ENCODE measurements at places on chromosomes 1 and 21.

- no peak for DNase-seq
Observed at GRCh38 chr1:93177991-93178390, 2.2 kb downstream of the TMED5 start.

DNA sequence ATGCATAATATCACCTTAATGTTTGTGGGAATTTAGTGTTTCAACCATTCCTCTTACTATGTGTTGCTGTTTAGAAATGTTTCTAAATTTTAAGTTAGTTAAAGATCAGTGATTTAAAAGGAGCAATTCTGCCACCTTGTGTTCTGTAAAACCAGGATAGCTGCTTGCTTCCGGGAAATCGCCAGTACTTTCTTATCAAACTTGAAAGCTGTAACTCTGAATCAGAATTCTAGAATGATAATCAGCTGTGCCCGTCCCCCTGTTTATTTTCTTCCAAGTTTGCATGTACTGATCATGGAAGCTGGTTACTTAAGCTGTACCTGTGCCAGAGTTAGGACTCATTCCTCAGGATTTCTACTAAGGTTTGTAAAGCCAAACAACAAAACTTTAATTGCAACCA is 656.4 kb downstream of the LTN1 start:
- DNase-seq: no peak

DNA sequence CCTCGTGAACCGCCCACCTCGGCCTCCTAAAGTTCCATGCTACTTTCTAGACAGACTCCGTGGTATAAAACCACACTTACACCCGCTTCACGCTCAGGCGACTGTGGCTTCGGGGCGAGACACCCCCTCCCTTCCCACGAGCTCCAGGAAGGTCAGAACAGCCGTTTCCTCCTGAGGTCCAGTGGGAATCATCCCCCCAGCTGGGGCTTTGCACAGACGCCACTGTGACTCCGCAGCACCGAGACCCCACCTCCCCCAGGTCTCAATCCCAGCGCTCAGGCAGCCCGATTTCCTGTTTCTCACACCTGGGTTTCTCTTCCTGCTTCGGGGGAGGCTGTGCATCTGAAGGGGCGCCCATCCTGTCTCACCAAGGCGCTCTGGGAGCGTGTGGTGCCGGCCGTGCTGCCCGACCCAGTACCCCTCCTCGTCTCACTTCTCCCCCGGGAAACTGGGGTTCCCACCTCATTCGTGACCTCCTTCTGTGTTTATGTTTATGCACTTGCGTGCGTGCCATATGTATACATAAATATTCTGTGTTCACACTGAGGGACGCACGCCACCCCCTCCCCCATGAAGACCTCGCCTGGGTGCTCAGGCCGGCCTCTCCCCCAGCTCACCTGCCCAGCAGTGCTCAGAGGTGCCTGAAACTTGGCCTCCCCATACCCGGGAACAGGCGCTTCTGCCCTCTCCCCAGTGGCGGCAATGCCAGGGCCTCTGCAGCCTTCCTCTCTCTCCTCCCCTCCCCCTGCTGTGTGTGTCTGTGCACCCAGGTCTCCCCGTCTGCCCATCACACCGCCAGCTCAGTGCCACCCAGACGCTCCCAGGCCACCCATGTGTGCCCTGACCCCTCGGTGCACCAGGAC is 14.6 kb downstream of the SLC35E2B start:
- DNase-seq: peak; percentile 36

DNA sequence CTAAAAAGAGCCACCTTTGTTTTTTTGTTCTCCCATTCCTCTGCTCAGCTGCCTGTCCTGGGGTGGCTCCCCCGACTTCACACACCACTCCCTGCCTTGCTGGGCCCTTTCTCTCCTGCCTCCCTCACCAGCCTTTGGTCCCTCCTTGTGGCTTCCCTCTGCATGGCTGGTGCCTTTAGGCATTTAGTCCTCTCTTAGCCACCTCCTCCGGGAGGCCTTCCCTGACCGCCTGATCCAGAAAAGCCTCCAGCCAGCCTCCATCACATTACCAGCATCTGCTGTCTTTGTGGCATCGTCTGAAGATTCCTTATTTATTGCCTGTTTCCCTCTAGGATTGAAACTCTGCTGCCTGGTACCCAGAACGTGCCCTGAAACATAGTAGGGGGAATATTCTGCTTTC is 46.2 kb upstream of the ACOT11 start:
- DNase-seq: no peak

GRCh38 chr1:50275566-50275965 is 147.7 kb downstream of the DMRTA2 start:
- no peak for DNase-seq

- DNase-seq: no peak
Observed at GRCh38 chr1:66757722-66758240, 5.5 kb downstream of the DYNLT5 start.

DNA sequence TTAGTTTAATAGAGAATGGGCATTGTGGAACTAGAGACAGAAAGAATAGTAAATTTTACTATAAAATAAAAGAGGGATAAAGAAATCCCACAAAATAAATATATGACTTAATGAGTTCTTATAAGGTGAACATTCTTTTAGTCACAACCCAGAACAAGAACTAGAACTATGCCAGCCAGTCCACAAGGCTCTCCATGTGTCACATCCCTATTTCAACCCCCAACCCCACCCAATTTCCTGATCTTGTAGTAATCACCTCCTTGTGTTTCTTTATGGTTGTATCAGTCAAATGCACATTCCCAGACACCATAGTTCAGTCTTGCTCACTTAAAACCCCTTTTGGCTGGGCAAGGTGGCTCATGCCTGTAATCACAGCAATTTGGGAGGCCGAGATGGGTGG is 662.3 kb upstream of the CAMK1G start:
- no peak for DNase-seq

DNA sequence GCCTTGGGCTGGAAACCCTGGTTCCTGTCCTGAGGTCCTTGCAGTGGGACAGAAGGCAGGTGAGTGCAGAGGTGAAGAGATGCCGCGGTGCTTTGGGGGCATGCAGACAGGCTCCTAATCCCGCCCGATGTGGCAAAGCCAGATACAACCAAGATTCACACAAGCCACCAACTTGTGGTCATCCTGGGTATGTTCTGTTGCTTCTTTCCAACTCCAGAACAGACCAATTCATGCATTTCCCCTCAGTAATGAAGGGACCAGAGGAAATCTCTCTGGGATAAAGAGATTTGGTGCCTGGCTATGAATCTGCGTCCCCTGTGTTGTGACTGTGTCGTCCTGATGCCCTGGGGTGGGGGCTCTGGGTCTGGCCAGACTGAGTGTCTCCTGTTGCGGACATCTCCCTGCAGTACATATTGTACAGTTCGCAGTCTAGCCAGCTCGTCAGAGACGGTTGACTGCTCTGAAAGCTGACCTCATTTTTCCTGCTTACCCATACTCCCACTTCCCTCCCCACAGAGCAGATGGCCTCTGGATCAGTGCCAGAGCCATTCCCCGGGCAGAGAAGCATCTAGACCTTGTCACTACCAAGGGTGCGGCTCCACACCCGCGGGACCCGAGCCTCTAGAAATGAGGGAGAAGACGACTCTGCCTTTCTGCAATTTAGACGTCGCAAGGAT is 216.3 kb downstream of the KIF26B start:
- DNase-seq: no peak

GRCh38 chr1:93565496-93566206 is 116.0 kb downstream of the BCAR3 start:
- no peak for DNase-seq

DNA sequence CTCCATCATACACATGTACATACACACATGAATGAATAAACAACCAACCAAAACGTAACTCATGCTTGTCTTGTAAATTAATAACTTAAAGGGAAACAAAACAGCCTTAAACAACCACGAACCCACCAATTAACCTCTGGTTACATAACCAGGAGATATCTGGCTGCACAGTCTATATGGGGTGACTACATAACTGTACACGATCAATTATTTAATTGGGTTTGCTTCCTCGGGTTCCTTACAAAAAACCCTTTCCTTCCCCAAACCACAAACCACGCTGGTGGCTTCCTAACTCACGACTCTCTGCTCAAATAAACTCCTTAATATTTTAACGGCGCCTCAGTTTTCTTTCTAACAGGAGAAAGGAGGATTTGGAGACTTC is 744 bp downstream of the ZNF670 start:
- DNase-seq: no peak

- DNase-seq: no peak
Observed at GRCh38 chr1:109060707-109061106, 15.1 kb downstream of the TAF13 start.

- DNase-seq: no peak
Observed at GRCh38 chr1:95325349-95325748, 91.3 kb downstream of the RWDD3 start.
